ENCODE measurements at places on chromosomes 1 and 21. TPM values are rescaled to one million over a fixed set of nuclear protein-coding genes. Genes with fewer than 3 reads are reported as not detected.

DNA sequence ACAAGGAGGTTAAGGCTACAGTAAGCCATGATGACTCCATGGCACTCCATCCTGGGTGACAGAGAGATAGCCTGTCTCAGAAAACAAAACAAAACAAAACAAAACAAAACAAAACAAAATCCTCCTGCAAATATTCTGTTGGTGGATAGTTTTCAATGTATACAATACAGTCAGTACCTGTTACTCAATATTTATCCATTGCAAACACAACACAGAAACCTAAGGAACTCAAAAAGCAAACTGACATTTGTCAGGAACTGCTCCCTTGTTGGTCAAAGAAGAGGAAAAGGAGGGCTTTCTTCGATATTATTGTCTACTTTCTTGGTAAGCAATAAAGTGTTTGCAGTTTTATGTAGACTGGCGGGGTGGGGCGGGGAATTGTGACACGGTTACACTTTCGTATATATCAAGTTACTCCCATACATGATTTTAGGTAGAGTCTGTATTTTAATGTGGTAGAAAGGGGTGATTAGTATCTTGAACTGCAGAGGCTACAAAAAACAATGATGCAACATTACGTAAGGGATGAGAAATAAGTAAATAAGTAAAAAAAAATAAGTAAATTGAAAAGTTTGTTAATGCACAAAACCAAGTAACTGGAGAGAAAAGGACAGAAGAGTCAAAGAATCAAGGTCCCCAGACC, 31.8 kb downstream of the APP start:
- DNase-seq, result no peak

DNA sequence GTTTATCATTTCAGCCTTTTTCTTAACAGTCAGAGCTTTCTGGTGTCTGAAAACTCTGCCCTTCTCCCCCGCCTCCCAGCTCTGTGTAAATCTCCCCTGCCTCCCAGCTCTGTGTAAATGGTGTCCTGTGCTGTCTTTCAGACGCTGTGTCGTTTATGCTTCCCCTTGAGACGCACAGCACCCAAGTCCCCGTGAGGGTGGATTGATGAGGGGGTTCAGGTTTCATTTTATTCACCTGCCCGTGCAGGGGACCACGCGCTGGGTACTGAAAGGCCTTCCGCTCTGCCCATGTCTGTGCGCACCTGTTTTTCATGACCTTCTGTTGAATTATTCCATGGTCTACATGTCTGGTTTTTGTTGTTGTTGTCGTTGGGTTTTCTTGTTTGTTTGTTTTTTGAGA, 108.2 kb upstream of the COL6A1 start:
- DNase-seq, result no peak

DNA sequence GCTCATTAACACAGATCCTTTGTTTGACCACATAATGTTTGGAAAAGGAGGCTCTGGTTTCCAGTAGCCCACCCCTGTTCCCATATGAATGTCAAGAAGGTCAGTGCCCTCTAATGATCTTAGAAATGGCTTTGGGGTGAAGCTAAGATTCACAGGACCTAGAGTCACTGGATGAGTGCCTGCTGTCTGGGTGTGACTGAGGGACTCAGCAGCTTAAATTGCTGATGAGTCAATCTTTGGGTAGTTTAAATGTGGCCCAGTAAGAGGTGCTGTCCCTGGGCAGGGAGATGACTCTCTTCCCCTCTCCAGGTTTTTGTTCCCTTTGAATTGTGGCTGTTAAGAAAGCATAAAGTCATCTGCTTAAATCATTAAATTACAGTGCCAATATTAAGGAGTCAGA, 50.6 kb downstream of the L1TD1 start:
- DNase-seq, result no peak

GRCh38 chr21:38188037-38188436, 68.8 kb upstream of the KCNJ15 start:
- DNase-seq, result no peak

GRCh38 chr1:20285510-20285909, 5.2 kb upstream of the VWA5B1 start:
- DNase-seq, result no peak

- DNase-seq, result no peak
Observed at GRCh38 chr1:199287647-199288046, 648.8 kb downstream of the PTPRC start.

GRCh38 chr1:175842550-175842949, 99.2 kb upstream of the TNR start:
- DNase-seq, result no peak

- no peak for DNase-seq
Observed at GRCh38 chr1:151475175-151475574, 15.9 kb upstream of the POGZ start.

GRCh38 chr1:87588495-87588894, 259.8 kb downstream of the LMO4 start:
- no peak for DNase-seq

- DNase-seq, result peak; percentile 93
Observed at GRCh38 chr1:200512191-200512590, 102.4 kb upstream of the ZNF281 start.

DNA sequence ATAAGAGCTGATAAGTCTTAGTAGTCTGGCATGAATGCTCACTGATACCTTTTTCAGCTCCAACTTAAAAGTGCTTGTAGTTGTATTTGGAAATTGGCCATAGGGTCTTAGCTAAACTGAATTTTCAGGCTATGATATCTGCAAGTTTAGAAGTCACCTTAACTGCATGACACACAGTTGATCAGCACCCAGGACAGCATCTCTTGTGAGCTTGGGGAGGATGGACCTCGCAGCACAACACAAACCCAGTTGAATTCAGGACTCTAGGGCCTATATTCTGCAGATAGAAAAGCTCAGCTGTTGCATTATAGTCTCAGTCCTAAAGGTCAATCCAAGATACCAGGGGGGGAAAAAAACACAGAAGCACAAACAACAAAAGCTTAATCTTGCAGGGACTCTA, 394.3 kb downstream of the KCNH1 start:
- no peak for DNase-seq

- no peak for DNase-seq
Observed at GRCh38 chr21:35019631-35020032, 29.5 kb downstream of the RUNX1 start.

GRCh38 chr21:34333121-34333739, 30.6 kb upstream of the KCNE2 start:
- DNase-seq, result peak; percentile 89

DNA sequence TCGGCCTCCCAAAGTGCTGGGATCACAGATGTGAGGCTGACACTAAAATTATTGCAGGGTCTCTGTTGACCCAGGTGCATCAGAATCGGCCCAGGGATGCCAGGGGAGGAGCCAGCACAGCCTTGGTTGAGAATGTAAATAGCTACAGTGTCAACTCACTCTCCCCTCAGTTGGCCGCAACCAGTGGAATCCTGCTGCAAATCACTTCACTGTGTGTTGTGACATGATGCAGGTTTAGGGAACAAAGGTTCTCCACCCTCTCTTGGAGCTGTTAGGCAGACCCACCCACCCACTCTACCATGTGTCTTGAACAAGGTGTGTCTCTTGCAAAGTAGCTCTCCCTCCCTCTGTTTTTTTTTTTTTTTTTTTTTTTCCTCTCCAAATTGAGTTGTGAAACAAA, 60.5 kb upstream of the SOD1 start:
- no peak for DNase-seq

- no peak for DNase-seq
Observed at GRCh38 chr1:2785631-2786328, 15.7 kb downstream of the TTC34 start.

GRCh38 chr1:150561254-150561973, 12.2 kb downstream of the ADAMTSL4 start:
- peak; percentile 99 for DNase-seq

DNA sequence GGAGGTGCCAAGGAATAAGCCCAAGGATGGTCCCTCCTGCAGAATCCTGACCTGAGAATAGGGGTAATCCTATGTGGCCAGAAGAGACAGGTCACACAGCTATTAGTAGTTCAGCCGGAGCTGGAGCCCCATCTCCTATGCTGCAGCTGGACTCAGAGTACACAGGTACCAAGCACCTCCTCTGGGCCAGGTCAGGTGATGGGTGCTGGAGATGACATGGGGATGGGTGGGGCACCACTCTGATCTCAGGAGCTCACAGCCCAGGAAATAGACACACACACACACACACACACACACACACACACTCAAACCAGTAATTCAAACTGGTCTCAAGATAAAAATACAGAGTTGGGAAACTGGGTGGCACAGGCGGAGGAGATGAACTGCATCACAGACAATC, 54.2 kb upstream of the SSBP3 start:
- DNase-seq, result no peak

DNA sequence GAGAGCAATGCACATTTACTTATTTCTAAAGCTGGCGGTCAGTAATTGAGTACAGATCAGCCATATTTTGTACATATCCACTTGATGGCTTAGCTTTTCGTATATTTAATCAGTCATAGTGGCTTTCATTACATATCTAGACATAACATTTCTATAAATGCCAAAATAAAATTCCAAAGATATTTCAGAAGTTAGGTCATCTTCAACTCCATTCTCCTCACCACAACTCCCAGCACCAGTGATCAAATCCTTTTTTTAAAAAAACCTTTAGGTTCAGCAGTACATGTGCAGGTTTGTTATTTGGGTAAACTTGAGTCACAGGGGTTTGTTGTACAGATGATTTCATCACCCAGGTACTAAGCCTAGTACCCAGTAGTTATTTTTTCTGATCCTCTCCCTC, 53.9 kb upstream of the GNG4 start:
- DNase-seq, result peak; percentile 24

- DNase-seq, result no peak
Observed at GRCh38 chr1:235102993-235103411, 25.6 kb downstream of the TOMM20 start.

GRCh38 chr21:33799378-33800090, 116.1 kb downstream of the ATP5PO start:
- DNase-seq, result no peak

DNA sequence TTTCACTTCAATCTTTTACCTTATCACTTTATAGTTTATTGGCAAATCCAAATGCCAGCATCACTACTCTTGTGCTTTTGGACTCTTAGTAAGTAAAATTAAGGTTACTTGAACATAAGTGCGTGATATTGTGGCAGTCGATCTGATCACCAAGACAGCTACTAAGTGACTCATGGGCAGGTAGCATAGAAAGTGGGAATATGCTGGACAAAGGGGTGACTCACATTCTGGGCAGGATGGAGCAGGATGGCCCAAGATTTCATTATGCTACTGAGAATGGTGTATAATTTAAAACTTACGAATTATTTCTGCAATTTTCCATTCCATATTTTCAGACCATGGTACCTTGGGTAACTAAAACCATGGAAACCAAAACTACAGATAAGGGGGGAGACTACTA, 120.2 kb downstream of the ROR1 start:
- peak; percentile 54 for DNase-seq

GRCh38 chr1:187490266-187490665, 661.5 kb downstream of the PLA2G4A start:
- DNase-seq, result no peak

DNA sequence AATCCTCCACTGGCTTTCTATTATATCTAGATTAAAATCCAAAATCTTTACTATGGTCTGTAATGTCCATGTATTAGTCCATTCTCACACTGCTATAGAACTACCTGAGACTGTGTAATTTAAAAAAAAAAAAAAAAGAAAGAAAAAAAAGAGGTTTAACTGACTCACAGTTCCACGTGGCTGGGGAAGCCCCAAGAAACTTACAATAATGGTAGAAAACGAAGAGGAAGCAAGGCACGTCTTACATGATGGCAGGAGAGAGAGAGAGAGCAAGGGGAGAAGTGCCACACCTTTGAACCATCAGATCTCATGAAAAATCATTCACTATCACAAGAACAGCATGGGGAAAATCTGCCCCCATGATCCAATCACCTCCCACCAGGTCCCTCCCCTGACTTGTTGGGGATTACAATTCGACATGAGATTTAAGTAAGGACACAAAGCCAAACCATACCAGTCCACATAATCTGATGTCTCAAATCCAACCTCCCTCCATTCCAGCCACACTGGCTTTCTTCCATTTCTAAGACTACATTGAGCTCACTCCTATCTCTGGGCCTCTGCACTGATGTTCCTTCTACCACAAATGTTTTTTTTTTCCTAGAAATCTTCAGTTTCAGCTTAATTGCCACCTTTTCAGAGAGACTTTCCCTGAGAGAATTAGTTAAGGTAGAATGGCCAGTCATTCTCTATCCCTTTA, 92.4 kb downstream of the EIF4G3 start:
- DNase-seq, result no peak

GRCh38 chr1:82880506-82880905, 1079.8 kb downstream of the ADGRL2 start:
- DNase-seq, result no peak

GRCh38 chr21:15207231-15207630, 142.4 kb upstream of the NRIP1 start:
- no peak for DNase-seq

- no peak for DNase-seq
Observed at GRCh38 chr1:47524272-47524671, 86.4 kb downstream of the FOXD2 start.

DNA sequence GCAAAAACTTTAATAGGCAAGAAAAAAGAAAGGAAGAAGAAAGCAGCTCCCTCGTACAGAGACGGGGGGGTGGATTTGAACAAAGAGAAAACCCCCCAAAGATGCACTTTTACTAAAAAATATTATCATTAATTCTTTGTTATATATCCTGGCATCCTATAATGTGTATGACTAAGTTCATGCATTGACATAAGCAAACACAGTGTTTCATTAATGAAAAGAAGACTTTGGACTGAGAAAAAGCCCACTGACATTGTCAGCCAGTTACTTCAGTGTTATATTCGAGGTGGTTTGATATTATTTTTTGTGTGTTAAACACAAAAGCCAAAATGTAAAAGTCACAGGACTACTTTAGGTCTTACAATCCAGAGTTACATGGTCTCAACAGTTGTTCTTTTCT, 110.1 kb upstream of the DPYD start:
- DNase-seq, result no peak

DNA sequence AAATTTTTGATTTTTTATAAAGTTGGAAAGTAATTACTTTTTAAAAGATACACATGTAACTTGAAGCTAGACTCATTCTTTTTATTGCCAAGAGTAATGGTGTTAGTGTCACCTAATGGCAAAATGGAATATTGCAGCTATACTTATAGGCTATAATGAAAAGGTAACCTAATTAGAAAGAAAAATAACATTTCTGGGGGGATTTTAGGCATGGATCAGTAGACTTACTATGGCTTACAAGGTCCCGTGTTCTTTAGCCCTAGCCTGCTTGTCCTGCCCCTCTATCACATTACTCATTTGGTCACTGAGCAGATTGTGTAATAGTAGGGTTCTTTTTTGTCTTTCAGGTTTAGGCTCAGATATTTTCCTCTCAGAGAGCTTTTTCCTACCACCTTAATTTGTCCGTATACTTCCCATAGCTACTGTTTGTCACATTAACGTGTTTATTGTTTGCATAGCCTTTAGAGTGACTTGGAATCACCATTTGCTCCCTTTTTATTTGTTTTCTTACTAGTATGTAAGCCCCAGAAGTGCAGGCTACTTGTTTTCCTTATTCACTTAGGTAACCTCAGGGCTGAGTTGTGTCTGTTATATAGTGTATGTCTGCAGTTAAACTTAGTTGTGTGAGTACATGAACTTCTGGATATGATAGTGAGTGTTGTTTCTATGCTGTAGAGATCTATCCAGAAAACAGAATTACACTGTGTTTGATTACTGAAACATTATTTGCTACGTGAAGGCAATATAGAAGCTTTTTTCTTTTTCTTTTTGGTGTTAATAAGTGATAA, 58.7 kb downstream of the RABGAP1L start:
- DNase-seq, result peak; percentile 64

Gene RGSL1
- not detected for polyA plus RNA-seq

Gene NDC1
- 27.1 TPM for polyA plus RNA-seq

Gene LYPD8
- polyA plus RNA-seq, result not detected

Gene SLAMF7
- not detected for polyA plus RNA-seq

Gene L1TD1
- not detected for polyA plus RNA-seq

Gene AMIGO1
- polyA plus RNA-seq, result 0.40 TPM

Gene HMGCS2
- not detected for polyA plus RNA-seq

Gene TRIM46
- polyA plus RNA-seq, result 2.2 TPM

Gene TMEM82
- polyA plus RNA-seq, result not detected

Gene CRP
- not detected for polyA plus RNA-seq
